A549 treated with RU486 at 1 μM for 4 hours (cell line): ENCODE measurements at places on chromosomes 2 and 18. TPM values are rescaled to one million over a fixed set of nuclear protein-coding genes. Genes with fewer than 3 reads are reported as not detected.

Gene FKBP1B
- total RNA-seq, result 8.3 to 11.7 TPM (median 9.3 TPM) in 5 replicates

Gene ALLC
- 0.21 TPM in 1 of 5 replicates, not detected in the others for total RNA-seq

Gene FAM110C
- 0.06 to 0.30 TPM (median 0.16 TPM) in 5 replicates for total RNA-seq

Gene IMMT
- 103 to 117 TPM (median 110 TPM) in 5 replicates for total RNA-seq

Gene GCG
- not detected in 5 replicates for total RNA-seq

Gene AMER3
- not detected in 5 replicates for total RNA-seq

Gene ONECUT2
- total RNA-seq, result 0.21 to 0.48 TPM (median 0.37 TPM) in 5 replicates

Gene LIPT1
- 3.6 to 4.1 TPM (median 3.9 TPM) in 5 replicates for total RNA-seq

Gene RFTN2
- not detected in 5 replicates for total RNA-seq

Gene RASGRP3
- total RNA-seq, result 0.70 to 1.6 TPM (median 1.2 TPM) in 5 replicates

Gene UBXN4
- 24.4 to 46.6 TPM (median 43.3 TPM) in 5 replicates for total RNA-seq

Gene LYG2
- total RNA-seq, result 0.17 TPM in 1 of 5 replicates, not detected in the others

Gene SLC19A3
- total RNA-seq, result 2.3 to 3.2 TPM (median 3.1 TPM) in 5 replicates
